HT-29 (cell line): ENCODE measurements at places on chromosomes 12 and 14.
A peak's percentile ranks its signal among the peaks of the same experiment; 100 is the strongest.

DNA sequence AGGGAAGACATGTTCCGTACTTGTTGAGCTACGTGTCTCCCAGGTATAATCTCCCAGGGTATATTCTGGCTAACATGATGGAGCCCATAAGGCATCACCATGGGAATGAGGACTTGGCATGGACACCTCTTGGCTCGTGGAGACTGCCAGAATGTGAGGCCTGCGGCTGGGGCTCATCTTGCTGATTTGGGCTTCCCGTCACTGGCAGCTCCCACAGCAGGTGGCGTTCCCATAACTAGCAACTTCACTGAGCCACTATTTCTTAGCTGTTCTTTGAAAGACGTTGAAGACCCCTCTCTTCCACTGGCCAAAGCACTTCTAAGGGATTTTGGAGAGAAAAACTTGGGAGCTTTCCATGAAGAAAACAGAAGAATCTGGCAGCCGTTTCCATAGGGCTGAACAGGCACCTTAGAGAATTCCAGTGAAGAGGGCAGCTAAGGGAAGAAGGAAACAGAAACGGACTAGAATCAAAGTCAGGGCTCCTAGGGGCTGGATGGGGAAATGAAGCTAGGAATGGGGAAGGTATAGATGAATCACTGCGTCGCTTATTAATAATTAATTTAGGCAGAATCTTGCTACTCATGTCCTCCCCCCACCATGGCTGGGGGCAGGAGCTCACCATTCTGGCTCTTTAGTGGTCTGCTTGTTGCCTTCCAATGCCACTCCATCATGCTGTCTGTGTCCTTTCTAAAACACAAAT is 39.7 kb upstream of the FOS start:
- DNase-seq = peak; percentile 62

DNA sequence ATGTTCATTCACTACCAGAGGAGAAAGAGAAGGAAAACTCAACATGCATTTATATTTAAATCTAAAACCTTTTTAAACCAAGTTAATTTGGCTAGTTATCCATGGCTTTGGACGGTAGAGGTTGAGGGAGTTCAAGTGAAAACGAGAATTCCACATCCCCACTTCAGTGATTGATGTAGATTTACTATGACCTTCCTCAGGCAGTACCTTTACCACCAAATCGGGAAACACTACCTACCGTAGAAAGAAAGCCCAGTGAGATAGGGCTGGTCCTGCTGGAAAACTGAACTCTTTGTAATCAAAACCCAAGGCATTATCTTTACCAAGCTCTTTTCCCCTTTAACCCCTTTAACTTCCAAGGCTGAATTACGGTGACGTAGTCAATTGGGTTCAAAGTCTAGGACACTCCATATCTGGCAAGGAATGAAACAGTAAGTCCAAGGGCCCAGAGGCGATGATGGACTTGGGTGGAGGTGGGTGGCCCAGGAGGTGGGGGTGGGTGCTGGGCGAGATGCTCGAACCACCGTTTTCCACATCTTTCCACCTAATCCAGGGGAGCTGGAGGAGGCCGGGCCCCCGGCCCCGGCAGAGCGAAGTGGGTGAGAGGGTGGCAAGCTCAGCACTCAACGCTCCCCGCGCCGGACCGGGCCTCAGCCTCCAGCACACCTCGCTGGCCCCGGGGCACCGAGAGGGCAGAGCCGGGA is 618 bp downstream of the SEC23A start:
- DNase-seq = peak; percentile 73

- DNase-seq = no peak
Observed at GRCh38 chr14:103070971-103071542, 13.0 kb upstream of the LBHD2 start.

DNA sequence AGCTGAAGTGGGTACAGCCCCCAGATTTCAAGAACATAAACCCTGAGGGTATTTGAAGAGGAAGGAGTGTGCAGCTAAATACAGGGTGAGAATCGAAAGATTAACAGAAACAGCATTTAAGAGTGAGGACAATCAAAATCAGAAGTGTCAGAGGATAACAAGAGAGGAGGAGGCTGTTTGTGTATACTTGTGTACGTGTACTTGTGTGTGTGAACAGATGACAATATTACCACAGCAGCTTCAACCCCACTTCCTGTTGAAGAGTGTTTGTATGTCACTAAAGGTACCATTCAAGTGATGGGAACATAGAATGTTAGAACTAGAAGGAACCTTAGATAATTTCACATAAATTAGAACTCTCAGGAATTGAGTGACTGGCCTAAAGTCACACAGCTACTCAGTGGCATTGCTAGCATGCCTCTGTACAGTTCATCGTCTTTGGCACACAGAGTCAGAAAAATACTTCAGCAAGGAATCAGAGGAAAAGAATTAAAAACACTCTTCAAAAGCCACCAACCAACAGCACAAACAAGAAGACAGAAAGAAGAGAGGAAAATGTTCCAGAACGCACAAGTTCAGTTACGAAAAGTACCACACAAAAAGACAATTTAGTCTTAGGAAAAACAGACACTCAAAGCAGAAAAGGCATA is 164.3 kb upstream of the BCL2L14 start:
- DNase-seq = no peak

GRCh38 chr14:23572524-23572828 is 4.9 kb upstream of the AP1G2 start:
- no peak for DNase-seq

GRCh38 chr14:21455592-21455911 is 371 bp downstream of the CHD8 start:
- DNase-seq = no peak

- DNase-seq = no peak
Observed at GRCh38 chr12:51008329-51009055, 17.7 kb downstream of the SLC11A2 start.
